Natural killer cell (primary cell): ENCODE measurements at places on chromosomes 3 and 15.

DNA sequence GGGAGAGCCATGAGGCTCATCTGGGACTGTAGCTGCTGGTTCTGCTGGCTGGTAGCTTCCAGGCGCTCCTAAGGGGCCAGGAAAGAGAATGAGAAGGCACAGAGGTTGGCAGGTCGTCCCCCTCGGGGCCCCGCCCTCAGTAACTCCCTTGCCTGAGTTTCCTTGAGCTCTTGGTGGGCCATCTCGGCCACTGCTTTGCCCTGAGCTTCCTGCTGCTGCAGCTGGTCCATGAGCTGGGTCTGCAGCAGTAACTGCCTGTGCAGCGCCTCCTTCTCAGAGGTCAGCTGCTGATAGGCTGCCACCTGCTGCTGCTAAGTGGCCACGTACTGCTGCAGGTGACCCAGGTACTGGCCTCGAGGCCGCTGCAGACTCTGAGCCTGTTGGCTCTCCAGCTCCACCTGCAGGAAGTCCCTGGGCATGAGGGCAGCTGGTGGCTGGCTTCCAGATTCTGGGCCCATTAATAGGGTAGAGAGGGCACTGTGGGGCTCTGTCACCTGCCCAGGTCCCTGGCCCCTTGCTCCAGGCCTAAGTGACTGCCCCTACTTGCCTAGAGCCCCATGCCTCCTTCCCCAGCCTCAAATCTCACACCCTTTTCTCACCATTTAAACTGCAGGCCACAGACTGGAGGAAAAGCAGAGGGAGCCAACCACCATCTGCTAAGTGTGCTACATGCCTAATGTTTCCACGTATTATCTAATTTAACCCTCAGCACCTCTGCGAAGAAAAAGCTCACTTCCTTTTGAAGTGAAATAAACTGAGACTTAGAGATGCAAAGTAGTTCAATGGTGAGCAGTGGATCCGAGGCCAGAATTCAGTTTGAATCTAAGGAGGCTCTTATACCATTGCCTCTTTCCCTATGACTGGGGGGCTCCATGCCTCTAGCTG is 10.8 kb upstream of the VPS33B start:
- DNase-seq, result peak; percentile 35

- DNase-seq, result peak; percentile 54
These were observed 808 bp downstream of the BCL6 start for GRCh38 chr3:187744169-187745151.

- no peak for DNase-seq
These were observed 461.3 kb upstream of the NAALADL2 start for GRCh38 chr3:174397848-174398247.

- DNase-seq, result no peak
These were observed 67.1 kb downstream of the PLOD2 start for GRCh38 chr3:146093896-146094295.

- no peak for DNase-seq
These were observed 62.4 kb upstream of the ADPGK start for GRCh38 chr15:72845981-72846383.

GRCh38 chr15:69939513-69940440 is 157.9 kb downstream of the TLE3 start:
- no peak for DNase-seq

DNA sequence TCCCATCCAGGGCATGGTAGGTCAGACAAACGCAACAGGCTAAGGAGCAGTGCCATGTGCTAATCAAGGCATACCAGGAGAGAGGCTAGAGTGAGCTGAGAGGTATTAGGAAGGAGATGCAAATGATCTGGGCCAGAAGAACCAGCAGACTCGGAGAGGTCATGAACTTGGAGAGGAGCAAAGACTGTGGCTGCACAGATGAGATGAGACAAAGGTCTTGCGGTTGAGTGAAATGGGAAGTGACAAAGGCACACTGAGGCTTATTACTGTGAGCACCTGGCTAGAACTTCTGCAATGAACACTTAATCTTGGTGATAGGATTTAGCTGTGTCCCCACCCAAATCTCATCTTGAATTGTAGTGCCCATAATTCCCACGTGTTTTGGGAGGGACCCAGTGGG is 380.2 kb downstream of the ULK4 start:
- DNase-seq, result no peak

DNA sequence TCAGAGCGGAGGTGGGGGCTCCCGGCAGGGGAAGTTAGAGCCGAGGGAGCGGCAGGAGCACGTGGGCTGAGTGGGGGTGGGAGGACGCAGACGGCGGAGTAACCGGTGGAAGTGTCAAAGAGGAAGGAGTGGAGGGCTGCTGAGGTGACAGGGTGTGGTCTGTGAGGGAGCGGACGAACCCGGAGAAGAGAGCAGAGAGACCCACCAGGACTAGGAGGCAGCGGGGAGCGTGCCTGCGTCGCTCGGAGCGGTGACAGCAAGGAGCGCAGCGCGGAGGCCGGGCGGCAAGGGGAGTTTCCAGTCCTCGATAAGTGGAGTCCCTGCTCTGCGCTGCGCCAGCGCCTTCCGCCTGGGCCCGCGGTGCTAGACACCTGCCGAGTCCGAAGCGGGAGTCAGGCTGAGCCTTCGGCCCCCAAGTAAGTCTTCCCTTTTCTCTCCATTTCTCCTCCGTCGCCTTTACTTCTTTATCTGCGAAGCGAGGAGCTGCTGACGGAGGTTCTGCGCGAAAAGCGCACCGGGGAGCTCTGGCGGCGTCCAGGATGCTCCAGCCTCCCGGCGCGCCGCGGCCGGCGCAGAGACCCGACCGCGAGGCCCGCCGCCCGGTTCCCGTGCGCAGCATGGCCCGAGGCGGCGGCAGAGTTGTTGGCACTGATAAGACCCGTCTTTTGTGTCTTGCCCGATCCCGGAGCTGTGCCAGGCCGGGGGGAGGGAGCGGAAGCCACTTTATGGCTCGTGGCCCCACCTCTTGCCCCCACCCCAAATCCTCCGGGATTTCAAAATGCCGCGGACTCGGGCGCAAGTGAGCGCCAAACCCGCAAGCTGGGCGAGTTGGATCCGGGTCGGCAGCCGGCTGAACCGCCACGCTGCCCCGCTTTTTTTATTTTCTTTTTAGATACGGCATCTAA is 533.0 kb upstream of the SEMA6D start:
- DNase-seq, result no peak

GRCh38 chr3:30760040-30760695 is 134.3 kb downstream of the GADL1 start:
- DNase-seq, result no peak
